Activated CD8-positive, alpha-beta memory T cell treated with anti-CD3 and anti-CD28 coated beads for 1 hour (primary cell): ENCODE measurements at places on chromosomes 11 and 22.

- DNase-seq: no peak
These were observed 36.8 kb upstream of the SMTN start for GRCh38 chr22:31044262-31044861.

DNA sequence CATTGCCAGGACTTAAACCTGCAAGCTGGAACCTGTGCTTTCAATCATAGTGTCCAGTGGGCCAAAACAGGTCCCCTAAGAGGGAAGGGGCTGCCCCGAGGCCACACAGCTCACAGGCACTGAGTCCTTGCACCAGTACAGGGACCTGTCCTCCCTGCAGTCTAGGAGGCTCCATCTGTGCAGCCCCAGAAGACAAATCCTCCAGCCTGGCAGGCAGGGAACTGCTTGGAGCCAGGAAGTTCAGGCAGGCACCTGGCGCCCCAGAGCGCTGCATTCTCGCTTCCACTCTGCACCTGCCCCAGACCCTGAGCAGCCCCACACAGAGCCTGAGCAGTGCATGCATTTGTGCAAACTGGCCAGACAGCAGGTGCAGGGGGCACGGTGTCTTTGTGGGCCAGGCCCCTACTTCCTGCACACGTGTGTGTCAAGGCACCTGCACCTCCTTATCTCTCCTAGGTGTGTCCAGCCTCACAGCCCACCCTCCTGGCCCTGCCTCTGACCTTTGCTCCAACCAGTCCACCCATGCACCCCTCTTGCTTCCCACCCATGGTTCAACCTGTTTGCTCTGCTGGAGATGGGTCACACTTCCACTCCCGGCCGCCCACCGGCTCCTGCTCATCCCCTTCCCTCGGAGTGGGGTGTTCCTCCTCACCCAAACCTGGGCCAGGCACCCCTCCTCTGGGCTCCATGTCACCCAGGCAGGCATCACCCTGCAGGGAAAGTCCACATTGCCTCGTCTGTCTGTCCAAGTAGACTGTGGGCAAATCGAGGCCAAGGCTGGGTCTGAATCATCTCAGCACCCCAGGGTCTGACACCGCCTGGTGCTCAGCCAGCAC lies 19.0 kb downstream of the LINC01488 start:
- DNase-seq: no peak

DNA sequence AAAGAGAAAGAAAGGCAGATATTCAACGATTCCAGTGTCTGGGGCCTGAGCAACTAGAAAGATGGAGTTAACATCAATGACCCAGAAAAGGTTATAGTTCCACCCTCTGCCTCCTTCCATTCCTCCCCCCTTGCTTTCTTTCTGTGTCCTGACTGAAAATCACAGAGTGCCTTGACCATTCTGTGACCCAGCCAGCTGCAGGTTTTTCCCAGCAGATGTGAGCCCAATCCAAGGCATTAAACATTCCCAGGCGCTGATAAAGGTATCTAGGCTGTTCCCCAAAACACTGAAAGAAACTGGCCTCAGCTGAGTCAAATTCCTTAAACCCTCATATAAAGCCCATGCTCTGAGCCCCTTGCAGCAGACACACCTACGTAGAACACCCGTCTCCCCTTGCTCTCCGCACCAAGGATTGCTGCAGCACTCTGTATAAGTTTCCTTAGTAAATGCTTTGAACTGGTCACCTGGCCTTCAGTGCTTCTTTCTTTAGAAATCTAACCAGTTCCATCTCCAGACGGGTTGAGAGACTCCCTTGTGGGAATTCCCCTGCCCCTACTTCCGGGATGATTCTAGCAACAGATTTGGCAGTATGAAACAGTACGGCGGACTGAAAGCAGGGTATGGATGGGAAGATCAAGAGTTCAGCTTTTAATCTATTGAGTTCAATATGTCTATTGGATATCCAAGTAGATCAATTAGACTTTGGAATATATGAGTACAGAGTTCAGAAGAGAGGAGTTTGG lies 48.8 kb upstream of the ZC3H12C start:
- no peak for DNase-seq

- DNase-seq: no peak
These were observed 35.7 kb downstream of the GAB4 start for GRCh38 chr22:16972311-16972710.

GRCh38 chr11:118441770-118442275 lies 5.5 kb downstream of the KMT2A start:
- DNase-seq: no peak

DNA sequence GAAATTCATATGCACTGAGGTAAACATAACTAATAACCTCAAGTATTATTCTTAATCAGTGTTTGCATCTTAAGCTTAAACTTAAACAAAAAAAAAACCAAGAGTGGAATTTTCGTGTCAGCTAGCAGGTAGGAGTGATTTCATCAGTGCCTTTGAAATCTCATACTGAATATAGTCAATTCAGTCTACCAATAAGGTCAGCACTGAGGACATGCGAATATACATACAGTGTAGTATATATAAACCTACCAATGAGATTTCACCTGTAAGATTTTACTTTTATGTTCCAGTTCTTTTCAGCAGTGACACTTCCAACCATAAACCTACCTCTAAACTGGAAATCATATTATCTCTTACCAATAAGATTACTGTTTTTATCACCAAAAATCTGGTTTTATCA lies 27.0 kb downstream of the SAAL1 start:
- no peak for DNase-seq

DNA sequence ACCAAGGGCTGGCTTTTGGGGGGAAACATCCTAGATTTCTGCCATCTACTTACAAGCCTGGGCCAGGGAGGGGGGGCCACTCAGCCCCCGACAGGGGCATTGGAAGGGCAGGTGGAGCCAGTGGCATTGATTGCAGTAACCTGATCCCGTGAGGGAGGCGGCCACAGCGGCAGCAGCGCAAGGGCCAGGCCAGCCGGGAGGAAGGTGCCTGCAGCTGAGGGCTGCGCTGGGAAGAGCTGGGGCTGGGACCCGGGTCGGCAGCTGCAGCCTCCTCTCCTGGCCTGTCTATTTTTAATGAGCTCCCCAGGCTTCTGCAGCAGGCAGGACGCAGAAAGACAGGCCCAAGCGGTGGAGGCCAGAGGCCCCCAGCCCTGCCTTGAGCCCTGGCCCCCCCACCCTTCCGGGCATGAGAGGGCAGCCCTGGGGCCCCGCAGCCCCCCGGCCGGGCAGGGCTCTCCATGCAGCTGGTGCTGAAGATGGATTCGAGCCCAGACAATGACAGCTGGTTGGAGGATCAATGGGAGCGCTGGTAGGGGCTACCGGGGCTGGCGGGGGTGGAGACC lies 10.6 kb downstream of the FREY1 start:
- no peak for DNase-seq

GRCh38 chr11:33774736-33775466 lies 581 bp upstream of the FBXO3 start:
- DNase-seq: no peak

DNA sequence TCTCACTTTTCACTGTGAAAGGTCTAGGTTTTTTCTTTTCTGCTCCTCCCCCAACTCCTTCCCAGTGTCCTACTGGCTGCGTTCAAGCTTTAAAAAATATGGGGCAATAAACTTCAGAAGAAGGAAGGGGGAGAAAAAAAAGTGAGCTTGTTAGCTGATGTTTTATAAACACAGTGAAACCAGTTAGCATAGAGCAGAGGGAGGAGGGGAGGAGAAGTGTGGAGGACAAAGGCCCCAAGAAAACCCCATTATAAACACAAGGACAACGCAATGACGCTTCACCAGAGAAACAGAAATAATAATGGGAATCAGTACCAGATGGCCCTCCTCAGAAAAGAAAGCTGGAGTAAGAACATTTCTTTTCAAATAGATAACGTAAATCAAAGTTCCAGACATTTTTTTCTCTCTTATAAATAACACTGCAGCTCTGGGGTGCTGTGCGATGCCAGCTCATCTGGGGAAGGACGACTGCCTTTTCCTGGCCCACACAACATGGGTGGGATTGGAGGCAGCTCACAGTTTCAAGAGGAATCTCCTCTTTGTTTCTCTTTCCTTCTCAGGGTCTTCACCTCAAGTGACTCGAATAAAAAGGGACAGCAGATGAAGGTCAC lies 235.4 kb upstream of the NARS2 start:
- no peak for DNase-seq

- no peak for DNase-seq
These were observed 789 bp upstream of the CBX7 start for GRCh38 chr22:39153220-39153717.

DNA sequence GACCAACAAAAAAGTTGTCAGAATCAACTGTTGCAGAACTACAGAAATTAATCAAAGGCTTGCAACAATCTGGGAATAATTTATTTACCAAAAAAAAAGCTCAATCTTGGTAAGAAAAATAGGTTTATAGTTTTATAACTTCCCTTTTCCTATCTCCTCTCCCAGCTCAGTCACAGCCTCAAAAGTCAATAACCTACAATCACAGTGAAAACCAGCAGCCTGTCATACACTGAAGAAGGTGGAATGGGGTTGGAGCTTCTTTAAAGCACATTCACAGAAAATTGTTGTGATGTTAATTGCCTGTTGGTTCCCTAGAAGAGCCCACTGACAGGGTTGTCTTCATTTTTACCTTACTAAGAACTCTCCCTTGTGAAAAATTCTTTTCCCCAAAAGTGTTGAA lies 50.7 kb upstream of the CEP126 start:
- DNase-seq: no peak

DNA sequence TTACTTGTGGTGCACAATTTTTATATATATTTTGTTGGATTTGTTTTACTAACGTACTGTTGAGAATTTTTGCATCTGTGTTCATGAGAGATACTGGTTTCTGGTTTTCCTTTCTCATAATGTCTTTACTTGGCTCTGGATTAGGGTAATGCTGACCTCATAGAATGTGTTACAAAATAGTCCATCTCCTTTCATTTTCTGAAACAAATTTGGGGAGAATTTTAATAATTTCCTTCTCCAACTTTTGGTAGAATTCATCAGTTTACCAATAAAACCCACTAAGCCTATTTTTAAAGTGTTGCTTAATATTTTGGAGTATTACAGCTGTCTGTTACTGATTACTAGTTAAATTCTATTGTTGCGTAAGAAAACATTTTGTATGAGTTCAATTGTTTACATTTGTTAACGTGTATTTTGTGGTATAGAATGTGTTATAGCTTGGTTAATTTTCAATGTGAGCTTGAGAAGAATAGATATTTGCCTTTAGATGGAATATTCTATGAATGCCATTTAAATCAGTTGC lies 11.5 kb downstream of the TRIM22 start:
- DNase-seq: no peak

DNA sequence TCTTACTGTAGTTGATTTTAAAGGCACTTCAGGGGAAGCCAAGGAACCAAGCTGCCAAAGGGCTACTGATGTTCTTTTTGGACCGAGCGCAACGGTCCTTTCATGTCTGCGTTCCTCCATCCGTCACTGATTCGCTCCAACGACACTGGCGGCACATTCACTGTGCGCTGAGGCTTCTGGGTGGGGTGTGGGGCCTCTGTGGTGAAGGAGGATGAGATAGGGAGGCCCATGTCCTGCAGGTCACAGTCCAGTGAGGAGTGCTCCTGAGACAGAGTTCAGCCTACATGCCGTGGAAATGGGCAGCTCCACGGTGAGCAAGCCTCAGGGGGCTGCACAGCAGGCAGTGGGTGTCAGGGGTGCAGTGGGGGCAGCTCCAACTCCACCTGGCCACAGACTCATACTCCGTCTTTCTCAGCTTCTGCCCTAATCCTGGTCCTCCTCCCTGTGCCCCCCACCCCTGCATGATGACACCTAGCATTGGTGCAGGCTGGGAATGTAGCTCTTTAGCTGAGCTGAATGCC lies 87.8 kb upstream of the SHANK2 start:
- no peak for DNase-seq

DNA sequence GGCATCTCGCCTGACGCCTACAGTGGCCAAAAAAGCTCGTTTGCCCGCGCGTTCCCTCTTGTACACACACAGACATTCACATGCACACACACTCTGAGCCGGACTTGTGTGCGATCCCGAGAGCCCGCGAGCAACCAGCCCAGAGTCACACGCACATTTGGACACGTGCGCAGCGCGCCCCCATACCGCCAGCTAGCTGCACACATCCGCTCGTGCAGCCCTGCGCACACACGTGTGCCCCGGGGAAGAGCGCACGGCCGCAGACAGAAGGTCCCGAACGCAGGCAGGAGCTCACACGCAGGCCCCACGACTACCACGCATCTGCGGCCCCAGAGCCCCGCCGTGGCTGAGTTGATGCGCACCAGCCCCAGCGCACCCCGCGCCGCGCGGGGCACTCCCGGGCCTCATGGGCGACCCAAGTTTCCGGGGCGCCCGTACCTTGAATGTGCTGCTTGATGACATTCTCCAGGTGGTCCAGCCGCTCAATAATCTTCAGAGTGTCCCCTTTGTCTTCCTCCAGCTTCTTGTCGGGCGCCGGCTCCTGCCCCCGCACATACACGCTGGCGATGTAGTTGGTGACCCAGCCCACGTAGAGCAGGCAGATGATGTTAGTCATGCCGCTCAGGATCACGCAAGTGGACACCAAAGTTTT lies 758 bp downstream of the GALNT18 start:
- no peak for DNase-seq

- no peak for DNase-seq
These were observed 35.4 kb upstream of the CRTAM start for GRCh38 chr11:122802876-122803275.

DNA sequence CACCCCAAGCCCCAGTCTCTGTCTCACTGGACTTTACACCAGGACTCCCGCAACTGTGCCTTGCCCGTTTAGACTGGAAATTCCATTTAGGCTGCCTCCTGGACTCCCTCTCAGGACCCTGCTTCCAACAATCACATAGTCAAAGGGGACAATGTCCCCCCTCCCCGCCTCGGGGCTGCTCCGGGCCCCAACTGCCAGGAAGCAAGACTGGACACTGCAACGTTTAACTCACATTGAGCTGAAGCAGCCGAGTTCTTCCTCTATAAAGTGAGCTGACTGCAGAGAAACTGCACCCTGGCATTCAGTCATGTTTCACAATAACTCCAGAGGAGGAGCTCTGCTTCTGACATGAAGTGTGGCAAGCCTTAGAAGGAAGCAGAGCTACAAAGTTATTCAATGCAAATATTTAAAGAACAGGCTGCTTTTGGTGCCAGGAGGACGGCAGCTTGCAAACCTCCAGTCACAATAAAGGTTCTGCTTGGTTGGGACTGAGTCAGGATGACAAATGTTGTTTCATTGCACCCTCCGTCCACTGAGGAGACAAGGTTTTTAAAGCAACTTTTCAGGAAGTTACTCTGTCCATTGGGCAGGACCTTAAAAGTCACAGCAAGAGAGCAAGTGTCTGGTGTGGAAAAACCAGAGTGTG lies 19.9 kb downstream of the PACSIN2 start:
- DNase-seq: no peak

GRCh38 chr11:64444838-64445441 lies 86.0 kb downstream of the RPS6KA4 start:
- no peak for DNase-seq

DNA sequence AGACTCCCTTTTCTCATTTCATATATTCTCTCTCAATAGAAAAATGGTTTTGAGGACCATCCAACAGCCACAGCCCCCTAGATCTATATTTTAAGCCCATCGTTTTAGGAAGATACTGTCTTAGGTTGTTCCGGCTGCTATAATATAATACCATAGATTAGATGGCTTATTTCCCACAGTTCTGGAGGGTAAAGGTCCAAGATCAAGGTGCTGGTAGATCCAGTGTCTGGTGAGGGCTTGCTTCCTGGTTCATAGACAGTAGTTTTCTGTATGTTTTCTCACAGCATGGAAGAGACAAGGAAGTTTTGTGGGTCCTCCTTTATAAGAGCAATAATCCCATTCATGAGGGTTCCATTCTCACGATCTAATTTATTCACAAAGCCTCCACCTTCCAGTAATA lies 215.1 kb downstream of the AASDHPPT start:
- DNase-seq: no peak

- no peak for DNase-seq
These were observed 400.8 kb downstream of the SOX6 start for GRCh38 chr11:15955595-15955994.

- DNase-seq: no peak
These were observed 61.4 kb upstream of the LMO2 start for GRCh38 chr11:33953289-33953688.
